ENCODE measurements at places on chromosomes 12 and 14.
A peak's percentile ranks its signal among the peaks of the same experiment; 100 is the strongest.

GRCh38 chr12:70393787-70394499, 27.9 kb downstream of the KCNMB4 start:
- no peak for DNase-seq

DNA sequence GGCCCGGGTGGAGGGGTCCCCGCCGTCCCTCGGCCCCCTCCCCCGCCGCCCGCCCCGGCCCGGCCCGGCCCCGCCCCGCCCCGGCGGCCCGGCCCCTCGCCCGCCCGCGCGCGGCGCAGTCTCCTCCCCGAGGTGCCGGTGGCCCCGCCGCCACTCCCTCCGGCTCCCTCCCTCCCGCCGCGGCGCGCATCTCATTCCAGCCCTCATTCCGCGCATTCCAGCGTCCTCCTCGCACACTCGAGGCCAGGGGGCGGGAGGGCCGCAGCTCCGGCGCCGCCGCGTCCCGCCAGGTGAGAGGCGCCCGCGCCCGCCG, at the start of gene TEAD4:
Gene TEAD4 (plus strand): TSS at position 206 of the 313 bp plus-strand sequence.
- peak; percentile 17 for DNase-seq

- no peak for DNase-seq
These were observed 21.7 kb downstream of the DLK1 start for GRCh38 chr14:100748403-100748802.

GRCh38 chr12:95424271-95424994, 49.5 kb upstream of the METAP2 start:
- no peak for DNase-seq

- peak; percentile 12 for DNase-seq
These were observed 282.7 kb downstream of the AKAP6 start for GRCh38 chr14:32611752-32612151.

- DNase-seq, result no peak
These were observed 196.6 kb upstream of the MYL2 start for GRCh38 chr12:111117017-111117416.

GRCh38 chr14:74649167-74649566, 37.1 kb upstream of the LTBP2 start:
- DNase-seq, result no peak

DNA sequence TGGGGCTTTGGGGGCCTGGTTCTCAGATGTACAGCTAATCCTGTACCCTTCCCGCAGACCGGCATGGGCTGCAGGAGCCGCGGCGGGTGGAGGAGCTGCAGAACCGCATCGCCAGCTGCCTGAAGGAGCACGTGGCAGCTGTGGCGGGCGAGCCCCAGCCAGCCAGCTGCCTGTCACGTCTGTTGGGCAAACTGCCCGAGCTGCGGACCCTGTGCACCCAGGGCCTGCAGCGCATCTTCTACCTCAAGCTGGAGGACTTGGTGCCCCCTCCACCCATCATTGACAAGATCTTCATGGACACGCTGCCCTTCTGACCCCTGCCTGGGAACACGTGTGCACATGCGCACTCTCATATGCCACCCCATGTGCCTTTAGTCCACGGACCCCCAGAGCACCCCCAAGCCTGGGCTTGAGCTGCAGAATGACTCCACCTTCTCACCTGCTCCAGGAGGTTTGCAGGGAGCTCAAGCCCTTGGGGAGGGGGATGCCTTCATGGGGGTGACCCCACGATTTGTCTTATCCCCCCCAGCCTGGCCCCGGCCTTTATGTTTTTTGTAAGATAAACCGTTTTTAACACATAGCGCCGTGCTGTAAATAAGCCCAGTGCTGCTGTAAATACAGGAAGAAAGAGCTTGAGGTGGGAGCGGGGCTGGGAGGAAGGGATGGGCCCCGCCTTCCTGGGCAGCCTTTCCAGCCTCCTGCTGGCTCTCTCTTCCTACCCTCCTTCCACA, 7.6 kb downstream of the NR4A1 start:
- DNase-seq, result no peak

DNA sequence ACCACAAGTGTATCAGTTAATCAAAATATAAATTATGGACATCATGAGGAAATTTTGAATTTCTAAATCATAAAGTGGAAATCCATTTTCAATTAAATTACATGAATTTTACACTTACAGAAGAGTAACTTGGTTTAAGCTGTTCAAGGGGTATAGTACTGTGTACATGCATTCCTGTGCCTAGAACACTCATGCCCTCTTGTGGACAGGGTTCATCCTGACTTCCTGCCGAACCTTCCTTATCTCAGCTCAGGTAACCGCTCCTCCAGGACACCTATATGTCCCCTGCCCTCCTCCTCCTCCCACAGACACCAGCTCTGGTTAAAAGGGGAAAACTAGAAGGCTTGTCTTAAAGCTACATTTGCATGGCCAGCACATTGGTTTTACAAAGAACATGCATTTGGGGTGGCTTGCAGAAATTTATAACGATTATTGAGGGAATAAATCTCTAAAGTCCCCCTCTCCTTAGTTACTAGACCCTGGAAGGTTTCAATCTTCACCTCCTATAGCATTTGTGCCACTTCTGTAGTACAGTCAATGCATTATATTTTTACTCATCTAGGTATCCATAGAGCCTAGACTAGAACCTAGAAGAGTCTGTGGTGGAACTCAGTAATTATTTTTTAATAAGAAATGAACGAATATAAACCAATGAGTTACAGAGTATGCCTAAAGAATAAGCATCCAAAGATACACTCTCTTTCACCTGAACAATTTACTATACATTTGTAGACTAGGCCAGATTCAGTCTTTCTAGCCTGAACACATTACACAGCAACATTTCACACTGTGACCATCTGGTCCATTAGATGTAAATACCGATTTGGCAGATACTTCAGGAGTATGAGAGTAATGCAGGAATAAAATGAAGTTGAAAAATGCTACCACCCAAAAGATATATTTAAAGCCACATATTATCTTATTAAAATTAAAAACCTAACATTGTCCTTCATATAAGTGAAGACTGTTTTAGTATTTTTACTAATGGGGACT, 345.6 kb downstream of the PAWR start:
- DNase-seq, result no peak

- DNase-seq, result no peak
These were observed 95.1 kb upstream of the NRXN3 start for GRCh38 chr14:78075033-78075432.

- no peak for DNase-seq
These were observed 3.5 kb upstream of the PTPN6 start for GRCh38 chr12:6947615-6948014.

- no peak for DNase-seq
These were observed 32.9 kb downstream of the MED13L start for GRCh38 chr12:116244474-116245090.

DNA sequence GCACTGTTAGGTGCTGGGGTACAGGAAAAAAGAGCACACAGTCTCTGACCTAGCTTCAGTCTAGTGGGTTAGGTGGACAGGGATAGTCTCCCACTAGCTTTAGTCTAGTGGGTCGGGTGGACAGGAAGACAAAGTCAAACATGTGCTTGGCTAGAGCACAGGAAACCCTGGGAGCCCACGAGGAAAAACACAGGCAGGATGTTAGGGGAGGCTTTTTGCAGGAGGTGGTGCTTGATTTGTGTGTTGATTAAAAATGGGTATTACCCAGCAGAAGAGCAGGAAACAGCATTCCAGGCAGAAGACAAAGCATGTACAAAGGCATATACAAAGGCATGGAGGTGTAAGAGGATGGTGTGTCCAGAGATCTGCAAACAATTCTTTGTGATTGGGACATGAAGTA, 23.3 kb downstream of the SLC38A2 start:
- no peak for DNase-seq

DNA sequence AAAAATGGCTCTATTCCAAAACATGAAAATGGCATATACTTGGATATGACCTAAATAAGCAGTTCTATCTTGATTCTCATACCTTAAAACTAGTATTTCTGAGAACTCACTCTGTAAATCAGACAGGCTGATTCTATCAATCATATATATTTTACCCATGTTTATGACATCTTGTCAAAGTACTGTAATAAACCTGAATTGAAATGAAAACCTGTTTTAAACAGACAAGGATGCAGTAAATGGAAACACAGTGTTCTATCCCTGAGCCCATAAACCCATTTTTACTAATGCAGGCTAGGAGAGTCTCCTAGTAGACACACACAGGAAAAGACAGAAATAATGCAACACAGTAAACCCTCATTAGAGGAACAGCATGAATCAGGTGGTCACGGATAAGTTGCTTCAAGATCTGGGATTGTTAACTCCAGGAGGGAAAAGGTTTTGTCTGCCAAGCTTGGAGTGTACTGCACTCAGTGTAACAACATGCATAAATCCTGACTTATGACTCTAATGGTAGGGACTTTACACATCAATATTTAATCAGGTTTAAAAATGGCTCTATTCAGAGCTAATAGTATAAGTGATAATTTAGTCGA, 93.6 kb upstream of the CPNE8 start:
- no peak for DNase-seq

DNA sequence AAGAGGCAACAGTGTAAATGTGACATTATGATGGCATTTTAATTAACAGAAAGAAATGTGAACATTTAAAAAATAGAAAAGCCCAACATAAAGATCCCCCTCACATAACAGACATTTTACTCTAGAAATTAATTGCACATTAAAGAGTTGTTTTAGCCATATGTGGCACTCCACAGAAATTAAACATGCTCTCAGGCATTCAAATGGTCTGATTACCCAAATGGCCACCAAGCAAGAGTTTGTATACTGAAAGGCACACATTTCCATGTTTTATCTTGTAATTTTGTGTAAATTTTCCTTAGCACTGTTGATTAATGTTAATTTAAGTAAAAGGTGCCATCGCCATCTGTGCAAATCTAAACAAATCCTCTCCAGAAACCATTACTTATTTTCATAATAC, 43.5 kb downstream of the GTF2A1 start:
- no peak for DNase-seq

DNA sequence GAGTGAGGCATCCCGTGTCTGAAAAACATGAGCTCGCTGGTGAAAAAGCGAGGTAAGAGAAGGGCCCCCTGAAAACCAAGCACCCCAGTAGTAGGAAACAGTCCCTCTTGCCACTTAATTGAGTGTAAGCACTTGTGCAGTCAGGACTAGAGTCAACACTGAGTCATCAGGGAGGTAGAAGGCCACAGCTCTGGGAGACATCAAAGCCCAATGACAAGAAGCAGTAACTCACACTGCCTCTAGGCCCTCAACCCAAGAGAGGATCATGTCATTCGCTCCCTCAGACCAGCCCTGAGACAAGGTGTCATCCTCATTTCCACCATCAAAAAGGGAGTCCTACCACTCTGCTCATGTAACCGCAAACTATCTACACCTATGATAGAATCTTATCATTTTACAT, 17.8 kb downstream of the POMT2 start:
- DNase-seq, result peak; percentile 54

- peak; percentile 75 for DNase-seq
These were observed 10.0 kb upstream of the CLEC7A start for GRCh38 chr12:10140001-10140400.

GRCh38 chr14:50619569-50620141, 48.5 kb downstream of the SAV1 start:
- DNase-seq, result peak; percentile 38

GRCh38 chr14:35336494-35337268, 44.5 kb downstream of the PSMA6 start:
- peak; percentile 94 for DNase-seq

DNA sequence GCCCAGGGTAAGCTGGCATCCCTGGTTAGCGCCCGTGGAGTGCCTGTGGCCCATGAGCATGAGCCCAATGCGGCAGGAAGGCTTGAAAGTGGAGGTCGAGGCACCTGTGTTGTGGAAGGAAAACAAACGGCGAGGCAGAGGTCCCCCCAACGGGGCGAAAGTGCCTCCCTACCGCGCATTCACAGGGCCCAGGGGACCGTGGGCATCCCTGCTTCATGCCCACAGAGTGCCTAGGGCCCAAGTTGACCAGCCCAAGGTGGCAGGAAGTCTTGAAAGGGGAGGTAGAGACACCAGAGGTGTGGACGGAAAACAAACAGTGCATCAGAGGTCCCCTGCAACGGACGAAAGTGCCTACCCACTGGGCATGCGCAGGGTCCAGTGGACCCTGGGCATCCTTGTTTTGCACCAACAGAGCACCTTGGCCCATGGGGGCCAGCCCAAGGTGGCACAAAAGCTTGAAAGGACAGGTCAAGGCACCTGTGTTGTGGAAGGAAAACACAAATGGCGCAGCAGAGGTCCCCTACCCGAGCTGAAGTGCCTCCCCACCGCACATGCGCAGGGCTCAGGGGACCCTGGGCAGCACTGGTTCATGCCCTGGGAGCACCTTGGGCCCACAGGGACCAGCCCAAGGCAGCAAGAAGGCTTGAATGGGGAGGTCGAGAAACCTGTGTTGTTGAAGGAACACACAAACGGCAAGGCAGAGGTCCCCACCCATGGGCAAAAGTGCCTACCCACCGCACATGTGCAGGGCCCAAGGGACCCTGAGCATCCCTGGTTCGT, 377.5 kb downstream of the ALG10 start:
- DNase-seq, result no peak

GRCh38 chr12:51749206-51749985, 99.1 kb downstream of the FIGNL2 start:
- peak; percentile 4 for DNase-seq

- no peak for DNase-seq
These were observed 176.3 kb upstream of the STXBP6 start for GRCh38 chr14:25226214-25226613.

- no peak for DNase-seq
These were observed 629 bp downstream of the RAD51AP1 start for GRCh38 chr12:4539167-4539870.

DNA sequence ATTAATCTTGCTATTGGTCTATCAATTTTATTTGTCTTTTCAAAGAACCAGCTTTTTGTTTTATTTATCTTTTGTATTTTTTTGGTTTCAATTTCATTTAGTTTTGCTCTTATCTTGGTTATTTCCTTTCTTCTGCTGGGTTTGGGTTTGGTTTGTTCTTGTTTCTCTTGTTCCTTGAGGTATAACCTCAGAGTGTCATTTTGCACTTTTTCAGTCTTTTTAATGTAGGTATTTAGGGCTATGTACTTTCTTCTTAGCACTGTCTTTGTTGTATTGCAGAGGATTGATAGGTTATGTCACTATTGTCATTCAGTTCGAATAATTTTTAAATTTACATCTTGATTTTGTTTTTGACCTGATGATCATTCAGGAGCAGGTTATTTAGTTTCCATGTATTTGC, 92.7 kb upstream of the DCD start:
- DNase-seq, result no peak

- no peak for DNase-seq
These were observed 6.1 kb downstream of the KRT3 start for GRCh38 chr12:52789637-52790426.

- no peak for DNase-seq
These were observed 19.8 kb downstream of the PLEK2 start for GRCh38 chr14:67392123-67392522.

GRCh38 chr14:56280843-56281242, 162.6 kb downstream of the PELI2 start:
- DNase-seq, result no peak

GRCh38 chr14:53567236-53567780, 389.3 kb downstream of the BMP4 start:
- no peak for DNase-seq

GRCh38 chr14:100618318-100618693, 31.1 kb upstream of the BEGAIN start:
- DNase-seq, result peak; percentile 86

DNA sequence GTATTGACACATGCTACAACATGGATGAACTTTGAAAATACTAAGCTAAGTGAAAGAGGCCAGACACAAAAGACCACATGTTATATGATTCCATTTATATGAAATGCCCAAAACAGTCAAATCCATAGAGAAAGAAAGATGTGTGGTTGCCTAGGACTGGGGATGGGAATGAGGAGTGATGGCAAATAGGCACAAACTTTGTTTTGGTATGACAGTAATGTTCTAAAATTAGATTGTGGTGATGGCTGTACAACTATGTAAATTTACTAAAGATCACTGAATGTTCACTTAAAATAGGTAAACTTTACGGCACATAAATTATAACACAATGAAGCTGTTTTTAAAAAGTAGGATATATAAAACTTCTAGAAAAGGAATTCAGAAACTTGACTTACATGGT, 41.7 kb downstream of the PPP1R13B start:
- DNase-seq, result no peak
